ENCODE measurements at places on chromosomes 4 and X.

- DNase-seq, result no peak
Observed at GRCh38 chr4:26938516-26938915, 77.9 kb downstream of the STIM2 start.

- DNase-seq, result no peak
Observed at GRCh38 chr4:118821590-118822293, 14.2 kb downstream of the SEC24D start.

- no peak for DNase-seq
Observed at GRCh38 chr4:100288811-100289529, 98.7 kb upstream of the DDIT4L start.

DNA sequence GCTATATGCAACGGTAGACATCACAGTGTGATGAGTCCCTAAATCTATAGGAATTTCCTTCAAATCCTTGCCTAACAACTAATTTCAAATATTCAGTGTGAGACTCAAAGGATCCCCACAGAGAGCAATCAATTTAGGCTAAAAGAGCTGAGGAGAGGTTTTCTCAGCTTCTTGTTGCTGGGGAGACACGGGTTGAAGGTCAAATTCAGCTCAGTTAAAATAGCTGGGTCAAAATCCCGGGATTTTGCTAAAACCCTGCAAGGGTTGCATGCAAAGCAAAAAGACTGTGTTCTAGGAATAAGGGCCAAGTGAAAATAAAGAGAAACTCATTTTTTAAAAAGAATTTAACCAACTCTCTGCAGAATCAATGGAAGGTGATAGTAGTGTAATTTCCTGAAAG lies 1073.4 kb downstream of the NLGN4X start:
- DNase-seq, result no peak

GRCh38 chr4:39569209-39569608 lies 42.0 kb upstream of the UGDH start:
- DNase-seq, result no peak

GRCh38 chr4:4695497-4695896 lies 153.6 kb upstream of the STX18 start:
- DNase-seq, result no peak

DNA sequence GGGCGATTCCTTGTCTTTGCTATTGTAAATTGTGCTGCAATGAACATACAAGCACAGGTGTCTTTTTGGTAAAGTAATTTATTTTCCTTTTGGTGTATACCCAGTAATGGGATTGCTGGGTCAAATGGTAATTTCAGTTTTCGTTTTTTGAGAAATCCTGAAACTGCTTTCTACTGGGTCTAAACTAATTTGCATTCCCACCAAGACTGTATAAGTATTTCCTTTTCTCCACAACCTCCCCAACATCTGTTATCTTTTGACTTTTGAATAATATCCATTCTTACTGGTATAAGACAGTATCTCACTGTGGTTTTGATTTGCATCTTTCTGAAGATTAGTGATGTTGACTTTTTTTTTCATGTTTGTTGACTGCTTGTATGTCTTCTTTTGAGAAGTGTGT lies 2506.0 kb downstream of the PCDH7 start:
- no peak for DNase-seq

DNA sequence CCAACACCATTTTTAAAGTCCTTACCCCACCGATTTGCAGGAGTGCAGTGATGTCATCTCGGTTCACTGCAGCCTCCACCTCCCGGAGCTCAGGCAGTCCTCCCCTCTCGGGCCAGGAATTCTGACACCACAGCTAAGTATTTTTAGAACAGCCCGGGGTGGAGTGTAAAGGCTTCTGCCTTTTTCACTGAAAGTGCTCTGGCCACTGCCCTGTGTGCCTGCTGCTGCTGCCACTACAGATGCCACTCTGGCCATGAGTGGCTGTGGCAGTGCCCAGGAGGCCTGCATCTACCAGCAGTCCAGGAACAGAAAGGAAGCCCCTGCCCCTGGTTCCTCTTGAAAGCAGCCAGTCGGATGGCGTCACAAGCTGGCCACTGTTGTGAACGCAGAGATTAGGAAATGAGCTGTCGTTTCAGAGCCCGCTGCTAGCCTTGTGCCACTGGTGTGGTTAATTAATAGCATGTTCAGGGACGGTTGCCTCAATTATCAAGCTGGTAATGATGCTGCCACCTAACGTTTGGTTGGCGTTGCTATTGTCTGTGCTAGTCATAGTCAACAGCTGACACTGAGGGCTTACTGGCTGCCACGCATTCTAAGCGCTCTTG lies 23.6 kb upstream of the TBC1D14 start:
- DNase-seq, result no peak

DNA sequence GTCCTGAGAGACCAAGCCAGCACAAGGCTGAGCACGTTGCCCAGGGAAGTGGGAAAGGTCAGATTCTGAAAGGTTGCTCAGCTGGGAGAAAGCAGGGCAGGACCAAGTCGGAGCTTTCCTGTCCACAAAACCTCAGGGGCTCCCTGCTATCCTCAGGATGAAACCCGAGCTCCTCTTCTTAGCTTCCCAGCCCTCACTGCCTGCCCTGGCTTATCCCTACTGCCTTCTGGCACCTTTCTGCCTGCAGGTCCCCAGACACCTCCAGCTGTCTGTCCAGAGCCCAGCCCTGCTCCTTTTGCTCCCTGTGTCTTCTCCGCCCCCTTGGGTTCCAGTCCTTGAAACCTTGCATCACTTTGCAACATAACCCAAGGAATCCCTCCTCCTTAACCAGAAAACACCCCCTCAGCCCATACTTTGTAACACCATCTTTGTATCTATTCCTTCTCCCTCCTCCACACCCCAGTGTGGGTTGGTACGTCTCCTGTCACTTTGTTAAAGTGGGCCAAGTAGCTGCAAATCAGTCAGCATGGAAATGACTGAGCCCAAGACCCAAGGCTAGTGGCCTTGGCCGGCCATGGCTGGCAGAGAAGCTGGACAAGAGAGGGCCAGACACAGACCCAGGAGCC lies 20.0 kb upstream of the PRRG3 start:
- no peak for DNase-seq

- DNase-seq, result no peak
Observed at GRCh38 chr4:83558059-83558653, 22.2 kb downstream of the GPAT3 start.

- DNase-seq, result no peak
Observed at GRCh38 chr4:48173056-48173991, 39.3 kb upstream of the TXK start.

- no peak for DNase-seq
Observed at GRCh38 chr4:76095568-76095967, 21.1 kb downstream of the ART3 start.

- no peak for DNase-seq
Observed at GRCh38 chrX:21683941-21684340, 25.8 kb upstream of the KLHL34 start.

DNA sequence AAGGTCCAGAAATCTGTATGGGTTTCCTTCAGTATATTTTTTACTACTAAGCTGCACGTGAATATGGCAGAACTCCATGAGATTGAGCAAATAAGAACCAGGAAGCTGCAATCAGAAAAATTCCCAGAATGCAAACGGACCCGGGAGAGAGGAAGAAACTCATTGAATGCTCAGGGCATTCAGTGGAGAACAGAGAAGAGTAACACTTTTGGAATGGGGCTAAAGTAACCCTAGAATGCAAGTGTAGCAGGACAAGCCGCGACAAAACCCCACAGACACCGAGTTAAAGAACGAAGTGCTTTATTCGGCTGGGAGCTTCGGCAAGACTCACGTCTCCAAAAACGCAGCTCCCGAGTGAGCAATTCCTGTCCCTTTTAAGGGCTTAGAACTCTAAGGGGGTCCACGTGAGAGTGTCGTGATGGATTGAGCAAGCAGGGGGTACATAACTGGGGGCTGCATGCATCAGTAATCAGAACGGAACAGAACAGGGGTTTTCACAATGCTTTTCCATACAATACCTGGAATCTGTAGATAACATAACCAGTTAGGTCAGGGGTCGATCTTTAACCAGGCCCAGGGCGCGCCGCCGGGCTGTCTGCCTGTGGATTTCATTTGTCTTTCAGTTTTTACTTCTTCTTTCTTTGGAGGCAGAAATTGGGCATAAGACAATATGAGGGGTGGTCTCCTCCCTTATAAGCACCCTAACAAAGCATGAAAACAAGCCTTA lies 56.4 kb downstream of the RAB28 start:
- no peak for DNase-seq

DNA sequence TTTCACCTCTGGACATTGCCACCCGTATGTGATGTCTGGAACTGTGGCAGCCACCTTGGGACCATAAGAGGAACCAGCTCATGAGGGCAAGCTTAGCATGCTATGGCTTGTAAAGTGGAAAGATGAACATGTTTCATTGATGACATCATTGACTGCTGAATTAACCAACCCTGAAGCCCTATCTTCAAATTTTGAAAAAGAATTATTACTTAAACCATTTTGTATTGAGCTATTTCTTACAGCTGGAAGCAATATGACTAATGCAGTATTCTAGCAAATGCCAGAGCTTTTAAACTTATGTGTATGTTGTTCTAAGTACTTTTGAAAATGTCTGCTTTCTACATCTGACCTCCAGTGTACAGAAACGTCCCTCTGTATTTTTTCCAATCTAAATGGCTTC lies 18.1 kb downstream of the GUCY2F start:
- DNase-seq, result no peak

DNA sequence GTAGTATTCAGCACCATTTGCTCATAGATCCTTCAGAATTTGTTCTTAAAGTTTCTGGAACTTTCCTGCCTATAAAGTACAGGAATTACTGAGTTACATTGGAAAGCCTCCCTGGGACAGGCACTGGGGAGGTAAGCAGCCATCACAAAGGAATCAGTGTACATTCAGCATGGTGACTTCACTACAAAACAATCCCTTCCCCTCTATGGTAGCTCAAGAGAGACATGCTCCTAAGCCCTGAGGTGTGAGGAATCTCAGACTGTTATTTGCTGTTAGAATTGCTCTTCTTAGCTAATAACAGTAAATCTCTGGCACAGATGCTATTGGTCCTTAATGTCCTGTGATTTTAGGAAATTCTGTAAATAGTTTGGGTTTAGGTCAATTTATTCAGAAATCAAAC lies 1898.0 kb upstream of the PCDH7 start:
- DNase-seq, result no peak

DNA sequence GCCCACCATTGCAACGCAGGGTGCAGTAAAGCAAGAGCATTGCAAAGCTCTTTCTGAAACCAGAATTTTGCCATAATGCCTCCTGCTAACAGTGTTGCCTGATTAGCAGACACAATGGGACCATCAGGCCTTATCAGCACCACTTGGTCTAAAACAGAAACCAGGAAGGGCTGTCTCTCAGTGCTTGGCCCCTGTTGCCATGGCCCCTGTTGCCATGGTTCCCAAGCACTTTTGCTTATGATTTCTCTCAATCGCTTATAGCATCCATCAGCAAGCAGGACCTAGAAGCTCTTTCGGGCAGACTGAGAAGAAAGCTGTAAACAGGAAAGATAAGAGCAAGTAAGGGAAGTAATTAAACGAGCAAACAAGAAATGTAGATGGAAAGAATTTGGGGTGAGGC lies 36.8 kb downstream of the RTL5 start:
- peak; percentile 8 for DNase-seq

GRCh38 chr4:108360754-108361445 lies 192.2 kb upstream of the LEF1 start:
- DNase-seq, result no peak

DNA sequence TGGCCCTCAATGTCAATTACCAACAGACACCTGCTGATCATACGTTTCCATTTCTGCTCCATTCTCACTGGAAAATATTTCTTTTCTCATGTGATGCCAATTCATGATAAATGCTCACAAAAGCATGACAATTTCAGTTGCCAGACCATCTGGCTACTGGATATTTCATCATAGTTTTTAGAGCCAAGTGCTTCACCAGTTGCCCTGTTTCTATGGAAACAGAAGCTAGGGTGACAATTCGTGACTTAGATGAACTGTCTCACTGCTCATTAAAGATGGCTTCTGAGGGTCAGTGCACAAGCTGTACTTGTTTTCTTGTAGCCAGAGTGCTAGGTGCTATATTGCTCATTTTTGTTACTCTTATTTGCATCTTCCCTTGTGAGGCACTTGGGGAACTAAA lies 184.9 kb downstream of the COMMD8 start:
- no peak for DNase-seq

GRCh38 chr4:143473334-143474126 lies 40.0 kb upstream of the SMARCA5 start:
- no peak for DNase-seq

- no peak for DNase-seq
Observed at GRCh38 chr4:544386-545105, 31.5 kb downstream of the TMEM271 start.

DNA sequence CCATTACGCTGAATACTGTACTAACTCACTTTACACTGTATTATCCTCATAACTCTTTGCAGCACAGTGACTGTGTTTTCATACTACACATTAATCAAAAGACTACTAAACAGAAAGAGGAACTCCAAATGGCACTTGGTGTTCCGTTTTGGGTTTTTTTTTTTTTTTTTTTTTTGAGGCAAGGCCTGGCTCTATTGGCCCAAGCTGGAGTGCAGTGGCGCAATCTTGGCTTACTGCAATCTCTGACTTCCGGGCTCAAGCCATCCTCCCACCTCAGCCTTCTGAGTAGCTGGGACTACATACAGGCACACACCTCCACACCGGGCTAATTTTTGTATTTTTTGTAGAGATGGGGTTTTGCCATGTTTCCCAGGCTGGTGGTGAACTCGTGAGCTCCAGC lies 10.7 kb downstream of the KLHL8 start:
- DNase-seq, result no peak

DNA sequence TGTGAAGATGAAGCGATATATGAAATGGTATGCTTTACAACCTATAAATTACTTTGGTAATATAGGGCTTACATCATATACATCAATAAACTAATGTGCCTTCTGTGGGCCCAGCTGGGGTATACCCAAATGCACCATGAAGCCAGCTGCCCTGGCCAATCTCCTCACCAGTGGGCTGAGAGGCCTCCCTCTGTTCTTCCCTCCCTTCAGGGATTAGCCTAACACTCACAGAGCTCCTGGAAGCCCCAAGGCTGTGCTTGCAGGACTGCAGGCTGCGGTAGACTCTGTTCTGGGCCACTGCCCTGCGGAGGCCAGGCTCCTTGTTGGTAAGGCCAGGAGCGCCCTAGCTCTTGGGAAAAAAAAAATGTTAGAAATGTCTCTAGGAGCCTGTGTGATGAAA lies 33.9 kb downstream of the PAGE1 start:
- DNase-seq, result no peak

GRCh38 chr4:182231080-182231479 lies 12.1 kb upstream of the TENM3 start:
- no peak for DNase-seq

GRCh38 chr4:54400802-54401201 lies 171.7 kb downstream of the PDGFRA start:
- no peak for DNase-seq

GRCh38 chrX:140141444-140142029 lies 176.2 kb upstream of the CXorf66 start:
- DNase-seq, result peak; percentile 9
